ENCODE measurements at places on chromosomes 2 and 18. TPM values are rescaled to one million over a fixed set of nuclear protein-coding genes. Genes with fewer than 3 reads are reported as not detected.

DNA sequence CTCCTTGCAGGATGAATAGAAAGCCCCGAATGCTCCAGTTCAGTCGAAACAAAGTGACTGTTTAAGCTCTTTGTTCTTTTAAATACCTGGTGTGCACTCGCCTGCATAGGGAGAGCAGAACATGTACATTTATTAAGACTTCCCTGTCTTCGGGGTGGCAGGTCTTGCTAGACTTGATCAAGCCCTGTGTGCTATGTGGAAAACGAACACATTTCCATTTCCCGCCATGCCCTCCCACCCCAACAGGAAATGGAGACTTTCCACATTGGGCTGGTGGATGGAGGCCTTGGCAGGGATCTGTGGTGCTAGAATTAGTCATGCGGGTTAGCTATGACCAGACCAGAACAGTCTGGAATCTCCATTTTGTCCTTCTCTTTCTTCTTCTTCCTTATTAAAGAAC lies 321.0 kb upstream of the THSD7B start:
- DNase-seq, result no peak

- DNase-seq, result no peak
Measured at GRCh38 chr2:152084076-152084475, 14.8 kb downstream of the CACNB4 start.

- no peak for DNase-seq
Measured at GRCh38 chr2:142037744-142038143, 93.1 kb downstream of the LRP1B start.

The TBR1 gene
- not detected for total RNA-seq

The TTL gene
- total RNA-seq, result 22.2 TPM
